ENCODE measurements at places on chromosomes 3 and 15.

GRCh38 chr3:195441992-195442572 lies 738 bp downstream of the ACAP2 start:
- no peak for DNase-seq

GRCh38 chr3:158718490-158719170 lies 13.6 kb downstream of the RARRES1 start:
- no peak for DNase-seq

DNA sequence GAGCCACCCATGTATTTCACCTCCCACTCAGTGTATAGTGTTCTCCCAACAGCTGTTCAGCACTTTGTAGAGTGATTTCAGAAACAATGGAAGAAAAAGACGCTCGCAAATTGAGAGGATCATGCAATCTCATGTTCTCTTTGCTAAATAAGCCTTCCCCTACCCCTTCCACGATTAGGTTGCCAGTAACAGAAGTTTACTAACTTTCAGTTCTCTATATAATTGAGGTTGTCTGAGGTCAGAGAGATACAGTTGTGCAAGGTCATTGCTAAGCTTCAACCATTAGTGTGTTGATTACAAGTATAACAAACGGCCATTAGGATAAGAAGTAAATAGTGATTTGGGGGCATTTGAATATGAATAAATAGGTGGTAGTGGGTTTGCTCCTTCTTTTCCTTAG lies 99.6 kb downstream of the TUSC7 start:
- DNase-seq, result no peak

DNA sequence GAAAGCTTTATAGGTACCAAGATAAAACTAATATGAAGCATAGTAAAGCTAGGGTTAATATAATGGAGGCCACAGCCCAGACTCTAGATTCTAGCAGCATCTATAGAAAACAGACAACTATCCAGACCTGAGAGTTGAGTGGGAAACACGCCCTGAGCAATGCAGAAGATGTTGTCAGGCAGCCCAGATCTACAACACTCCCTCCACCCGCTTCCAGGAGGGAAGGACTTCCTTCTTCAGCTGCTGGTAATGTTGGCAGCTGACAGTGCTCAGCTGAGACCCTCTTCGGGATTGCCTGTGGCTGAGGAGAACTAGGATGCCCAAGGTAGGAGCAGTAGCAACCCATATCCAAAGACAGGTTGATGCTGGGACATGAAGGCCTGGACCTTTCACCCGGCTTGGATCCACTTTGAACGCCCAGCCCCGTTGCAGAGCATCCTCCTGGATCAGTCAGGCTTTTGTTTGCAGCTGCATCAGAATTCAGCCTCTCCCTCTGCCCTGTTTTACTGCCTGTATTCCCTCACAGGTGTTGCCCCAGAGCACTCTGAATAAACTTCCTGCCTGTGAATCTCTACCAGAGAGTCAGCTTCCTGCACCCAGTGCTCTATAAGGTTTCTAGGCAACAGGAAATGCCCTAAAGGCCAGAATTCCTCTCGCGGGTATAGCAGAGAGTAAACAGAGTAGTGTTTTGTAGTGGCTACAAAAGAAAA lies 174.7 kb upstream of the IL12A start:
- DNase-seq, result no peak

DNA sequence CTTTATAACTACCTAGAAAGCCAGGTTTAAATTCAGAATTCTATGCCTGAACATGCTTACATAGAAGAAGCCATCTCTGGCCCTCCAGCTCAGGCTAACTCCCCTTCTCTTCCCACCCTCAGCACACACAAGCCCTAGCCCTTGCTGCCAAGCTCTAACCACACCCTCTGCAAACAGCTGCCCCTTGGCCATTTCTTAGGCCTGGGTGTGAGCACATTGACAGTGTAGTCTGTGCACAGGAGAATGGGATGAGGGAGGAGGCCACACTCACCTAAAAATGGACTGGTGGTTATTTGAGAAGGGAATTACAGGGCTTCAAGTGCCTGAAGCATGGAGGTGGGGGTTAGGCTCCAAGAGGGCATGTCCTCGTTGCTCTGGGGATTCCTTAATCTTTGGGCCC lies 42.3 kb upstream of the SLC25A36 start:
- DNase-seq, result no peak

GRCh38 chr3:127544803-127545201 lies 45.7 kb downstream of the TPRA1 start:
- DNase-seq, result no peak

DNA sequence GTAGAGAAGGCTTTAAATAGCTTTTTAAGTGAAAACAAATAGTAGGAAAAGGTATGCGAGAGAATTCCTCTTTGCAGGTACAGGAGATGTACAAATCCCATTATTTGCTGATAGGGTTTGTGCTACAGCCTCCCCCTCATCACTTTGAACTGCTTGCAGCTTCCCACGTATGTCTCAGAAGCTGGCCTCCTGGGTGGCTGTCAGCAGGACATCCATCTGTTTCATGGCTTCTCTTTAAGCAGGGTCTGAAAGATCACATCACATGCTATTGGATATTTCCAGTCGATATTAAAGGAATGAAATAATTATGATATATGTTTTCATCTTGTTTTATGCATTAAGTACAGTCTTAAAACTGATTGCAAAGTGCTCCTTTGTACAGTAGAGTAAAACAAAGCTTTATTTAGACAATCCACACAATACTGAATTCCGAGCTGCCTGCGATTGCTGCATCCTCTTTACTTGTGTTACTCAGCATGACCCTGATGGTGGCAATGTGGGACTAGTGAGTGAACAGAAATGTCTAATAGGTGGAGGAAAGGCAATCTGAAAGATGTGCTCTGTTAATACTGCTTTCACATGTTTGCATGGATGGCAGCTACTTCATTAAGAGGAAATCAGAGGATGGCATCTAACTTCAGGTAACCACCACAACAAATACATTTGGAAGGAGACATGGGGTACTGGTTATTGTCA lies 930.6 kb upstream of the SEMA6D start:
- no peak for DNase-seq
